ENCODE measurements at places on chromosomes 5 and 9. TPM values are rescaled to one million over a fixed set of nuclear protein-coding genes. Genes with fewer than 3 reads are reported as not detected.

The PLGRKT gene
- total RNA-seq: 39.3 TPM

The TJP2 gene
- total RNA-seq: 11.9 TPM

GRCh38 chr9:16236882-16237281, 633.6 kb downstream of the BNC2 start:
- H3K27me3 ChIP-seq: no peaks in the 10 kb centered on the region
- no peak overlapping the region for H3K4me3 ChIP-seq
- no peak for DNase-seq

GRCh38 chr9:91433180-91433579, 9.5 kb upstream of the NFIL3 start:
- H3K27ac ChIP-seq: no peak overlapping the region
- no peak overlapping the region for H3K4me3 ChIP-seq
- peaks cover 18% of the 10 kb centered on the region for H3K4me1 ChIP-seq
- H3K36me3 ChIP-seq: no peaks in the 10 kb centered on the region
- peaks cover 12% of the 10 kb centered on the region for H3K27me3 ChIP-seq
